GM13976 (cell line): ENCODE measurements at places on chromosomes 5 and 9.

DNA sequence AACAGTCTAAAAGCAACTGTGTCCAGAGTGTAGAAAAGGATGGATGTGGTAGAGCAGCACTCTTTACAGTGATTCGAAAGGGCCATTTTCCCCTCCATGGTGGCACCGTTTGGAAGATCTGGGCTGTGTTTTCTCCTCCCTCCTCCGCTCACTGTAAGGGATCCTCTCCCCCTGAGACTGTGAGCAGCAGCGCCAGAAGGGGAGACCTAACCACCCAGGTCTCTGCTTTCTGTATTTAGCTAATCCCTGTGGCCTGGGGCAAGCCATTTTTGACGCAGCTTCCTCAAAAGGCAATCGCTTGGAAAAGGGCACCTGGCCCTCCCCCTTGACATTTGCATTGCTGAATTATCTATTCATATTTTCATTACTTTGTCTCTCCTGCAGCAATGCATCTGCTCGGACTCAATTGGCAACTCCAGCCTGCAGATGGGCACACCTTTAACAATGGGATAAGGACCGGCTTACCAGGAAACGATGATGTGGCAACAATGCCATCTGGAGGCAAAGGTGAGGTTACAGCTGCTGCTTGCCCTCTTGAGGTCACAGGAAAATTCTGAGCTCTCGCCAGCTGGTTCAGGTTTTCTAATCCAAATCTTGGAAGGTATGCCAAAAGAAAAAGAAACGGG lies 244.3 kb upstream of the WWC1 start:
- DNase-seq: no peak

- DNase-seq: no peak
Observed at GRCh38 chr5:67986761-67987160, 228.8 kb upstream of the PIK3R1 start.

DNA sequence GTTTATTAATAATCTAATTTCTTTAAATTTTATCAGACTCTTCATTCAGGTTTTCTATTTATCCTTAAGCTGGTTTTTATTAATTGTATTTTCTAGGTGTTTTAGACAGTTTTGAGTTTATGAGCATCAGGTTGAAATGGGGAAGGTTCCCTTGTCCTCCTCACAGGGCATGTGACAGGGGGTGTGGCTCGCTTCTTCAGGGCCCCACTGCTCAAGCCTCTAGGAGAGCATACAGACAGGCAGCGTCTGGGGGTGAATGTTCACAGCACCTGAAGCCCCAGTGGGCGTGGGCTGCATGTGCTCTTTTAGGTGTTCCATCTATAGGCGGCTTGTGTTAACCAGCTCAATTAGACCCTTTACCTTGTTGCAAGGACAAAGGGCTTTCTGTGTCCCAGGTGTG lies 78.2 kb upstream of the RUFY1 start:
- no peak for DNase-seq

- DNase-seq: no peak
Observed at GRCh38 chr5:71809446-71809845, 90.4 kb downstream of the CARTPT start.

GRCh38 chr5:24646915-24647314 lies 2.1 kb upstream of the CDH10 start:
- DNase-seq: no peak
